ENCODE measurements at places on chromosomes 5 and 9.
A peak's percentile ranks its signal among the peaks of the same experiment; 100 is the strongest.

DNA sequence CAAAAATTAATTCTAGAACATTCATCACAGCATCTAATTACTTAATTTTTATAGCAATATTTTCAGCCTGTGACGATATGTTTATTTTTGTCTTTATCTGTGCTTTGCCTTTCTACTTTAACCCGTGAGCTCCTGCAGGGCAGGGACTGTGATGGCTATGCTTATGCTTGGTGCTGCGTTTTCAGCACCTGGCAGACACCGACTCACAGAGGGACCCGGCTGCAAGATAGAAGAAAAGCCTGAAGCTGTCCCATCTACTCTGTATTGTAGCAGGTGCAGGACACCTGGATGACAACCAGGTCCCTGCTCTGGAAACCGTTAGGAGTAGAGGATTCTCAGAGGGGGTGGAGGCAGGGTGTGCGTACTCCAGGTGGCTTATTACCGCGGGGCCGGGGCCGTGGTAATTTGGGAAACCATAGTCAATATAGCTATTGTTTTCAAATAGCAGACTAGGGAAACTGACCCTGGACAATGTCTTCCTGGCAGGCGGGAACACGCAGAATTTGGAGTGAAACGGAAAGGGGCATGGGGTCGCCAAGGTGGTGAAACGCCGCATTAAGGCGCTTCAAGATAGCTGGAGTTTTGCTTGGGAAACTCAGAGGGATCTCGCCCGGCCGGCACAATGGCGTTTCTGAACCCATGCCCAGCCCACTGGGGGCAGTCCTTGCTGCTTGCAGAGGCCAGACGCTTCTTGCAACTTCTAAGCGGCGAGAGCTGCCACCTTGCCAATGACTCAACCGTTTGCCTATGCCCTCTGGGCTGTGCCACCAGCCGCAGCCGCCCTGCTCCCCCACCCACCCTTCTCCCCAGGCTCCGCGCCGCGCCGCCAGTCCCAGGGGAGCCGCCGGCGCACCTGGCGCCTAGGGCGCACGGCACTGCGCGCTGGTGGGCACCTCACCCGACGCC, 140.1 kb upstream of the PALM2AKAP2 start:
- no peak for DNase-seq

- peak; percentile 39 for DNase-seq
These were observed 22.1 kb downstream of the LCP2 start for GRCh38 chr5:170275376-170275994.

DNA sequence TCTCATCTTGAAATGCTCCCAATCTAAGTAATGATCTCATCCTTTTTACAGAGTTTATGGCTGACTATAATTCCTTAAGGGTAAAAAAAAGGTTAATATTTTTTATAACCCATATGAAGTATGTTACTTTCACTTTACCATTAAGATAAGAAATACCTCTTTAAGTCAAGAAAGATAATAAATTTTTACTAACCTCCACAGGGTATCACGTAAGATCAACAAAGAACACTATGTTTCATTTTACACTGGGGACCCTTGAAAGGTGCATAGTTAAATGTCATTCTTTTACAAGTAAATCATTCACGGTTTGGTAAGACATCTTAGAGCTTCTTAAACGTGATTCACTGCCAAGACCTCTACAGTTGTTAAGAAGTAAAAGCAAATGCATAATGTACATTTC, 472.7 kb upstream of the CDH9 start:
- DNase-seq = no peak

- DNase-seq = no peak
These were observed 35.0 kb upstream of the FOXB2 start for GRCh38 chr9:76984486-76984885.

- no peak for DNase-seq
These were observed 60.7 kb upstream of the ANGPTL2 start for GRCh38 chr9:127182901-127183746.

- no peak for DNase-seq
These were observed 607.4 kb downstream of the KIF4B start for GRCh38 chr5:155620821-155621410.

- DNase-seq = no peak
These were observed 16.8 kb downstream of the MGAT1 start for GRCh38 chr5:180785794-180786221.

GRCh38 chr5:99102073-99102697, 173.4 kb upstream of the CHD1 start:
- DNase-seq = no peak

GRCh38 chr9:120862452-120862851, 14.5 kb downstream of the PHF19 start:
- no peak for DNase-seq

- DNase-seq = peak; percentile 19
These were observed 106.3 kb upstream of the SSBP2 start for GRCh38 chr5:81856948-81857928.

GRCh38 chr9:15328946-15329345, 21.9 kb upstream of the TTC39B start:
- DNase-seq = no peak

- DNase-seq = no peak
These were observed 128.7 kb upstream of the OTULINL start for GRCh38 chr5:14452685-14453454.

DNA sequence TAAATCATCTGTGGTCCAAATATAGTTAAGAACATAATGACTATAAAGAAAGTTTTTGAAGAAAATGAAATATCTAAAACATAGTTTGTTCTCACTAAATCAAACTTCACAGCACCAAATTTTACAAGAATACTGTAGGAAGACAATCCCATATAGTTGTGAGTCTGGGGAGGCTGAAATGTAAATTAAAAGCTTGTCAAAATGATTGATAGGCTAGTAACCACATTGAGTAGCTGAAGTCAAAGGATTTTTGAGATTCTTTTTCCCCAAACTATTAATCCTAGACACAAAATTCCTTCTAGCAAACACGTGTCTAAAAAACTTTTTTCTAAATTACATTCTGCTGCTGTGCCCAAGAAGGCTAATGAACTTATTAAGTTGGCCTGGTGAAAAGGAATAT, 13.0 kb downstream of the BHMT start:
- DNase-seq = no peak

- no peak for DNase-seq
These were observed 7.6 kb downstream of the SHB start for GRCh38 chr9:38061326-38061977.

- no peak for DNase-seq
These were observed 72.4 kb upstream of the ZNF622 start for GRCh38 chr5:16538006-16538405.

- no peak for DNase-seq
These were observed 73.5 kb downstream of the SLF1 start for GRCh38 chr5:94691949-94692348.

- DNase-seq = no peak
These were observed 92.1 kb upstream of the FSTL4 start for GRCh38 chr5:133704411-133704810.

GRCh38 chr9:118419676-118420075, 715.5 kb downstream of the TLR4 start:
- DNase-seq = no peak

- no peak for DNase-seq
These were observed 502.0 kb downstream of the BNC2 start for GRCh38 chr9:16368237-16369087.

DNA sequence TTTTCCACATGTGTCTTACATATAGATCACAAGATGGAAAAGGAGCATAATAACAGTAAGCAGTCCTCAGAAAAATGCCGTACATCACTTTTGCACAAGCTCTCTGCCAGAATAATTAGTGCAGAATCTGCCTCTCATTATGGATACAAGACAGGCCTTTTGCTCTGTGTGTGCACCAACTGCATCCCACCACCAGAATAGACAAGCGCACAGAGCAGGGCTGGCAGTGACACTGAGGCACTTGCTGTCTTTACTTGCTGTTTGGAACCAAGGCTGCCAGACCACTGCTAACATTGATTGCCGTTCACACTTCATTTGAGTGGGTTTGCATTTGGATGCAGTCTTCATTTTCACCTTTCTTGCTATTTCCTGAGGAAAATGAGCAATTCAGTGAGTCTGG, 741.3 kb downstream of the TLE1 start:
- DNase-seq = no peak

DNA sequence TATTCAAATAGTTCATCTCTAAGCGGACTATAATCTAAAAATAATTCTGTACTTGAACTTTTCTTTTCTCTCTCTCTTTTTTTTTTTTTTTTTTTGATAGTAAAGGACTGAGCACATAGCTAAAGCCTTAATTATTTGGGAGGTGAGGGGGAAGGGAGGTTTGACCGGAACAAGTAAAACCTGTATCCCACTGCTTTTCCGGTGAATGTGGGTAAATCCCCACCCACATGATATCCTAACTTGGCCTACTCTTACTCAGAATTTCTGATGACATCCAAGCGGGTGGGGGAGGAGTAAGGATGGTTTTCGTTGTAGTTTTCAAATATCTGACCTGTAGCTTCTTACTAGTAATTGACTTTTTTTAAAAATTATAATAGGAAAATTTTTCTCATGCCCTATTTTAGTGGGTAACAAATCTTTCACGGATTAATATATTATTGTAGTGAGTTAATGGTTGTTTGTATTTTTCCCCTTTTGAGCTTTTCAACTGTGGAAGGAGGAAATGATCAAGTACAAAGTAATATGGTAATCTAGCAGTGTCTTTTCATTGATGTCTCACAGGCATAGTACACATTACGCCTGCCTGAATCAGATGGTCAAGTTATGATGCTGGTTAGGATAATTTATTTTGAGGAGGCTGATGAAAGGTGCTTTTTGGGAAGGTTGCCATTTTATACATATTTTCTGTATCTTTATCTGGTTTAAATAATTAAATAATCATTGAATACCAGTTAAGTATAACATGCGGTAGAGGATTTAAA, 2.2 kb upstream of the ELL2 start:
- DNase-seq = peak; percentile 42

DNA sequence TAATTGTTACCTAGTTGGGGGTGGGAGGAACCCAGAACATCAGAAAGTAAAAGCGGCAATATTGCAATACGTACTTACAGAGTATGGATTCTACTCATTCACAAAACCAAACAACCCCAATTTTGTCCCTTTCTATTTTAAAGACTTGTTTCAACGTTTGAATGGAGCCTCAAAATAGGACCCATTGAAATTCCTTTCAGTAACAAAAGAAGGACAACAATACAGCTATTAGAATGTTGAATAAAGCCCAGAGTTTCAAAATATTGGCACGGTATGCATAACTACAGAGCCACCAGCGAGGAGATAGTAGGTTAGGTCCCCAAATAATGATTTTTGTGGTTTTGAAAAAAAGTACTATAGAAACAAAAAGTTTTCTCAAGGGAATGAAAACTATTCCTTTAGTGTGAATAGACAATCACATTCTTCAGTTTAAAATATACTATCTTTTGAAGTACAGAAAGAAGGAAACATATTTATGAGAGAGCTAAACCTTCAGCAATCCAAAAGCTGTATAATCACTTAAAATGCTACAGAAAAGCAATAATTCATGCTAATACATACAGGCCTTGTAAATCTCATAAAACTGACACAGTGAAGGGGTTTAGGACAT, 235.5 kb downstream of the RFX3 start:
- DNase-seq = no peak

- no peak for DNase-seq
These were observed 17.9 kb downstream of the SLCO4C1 start for GRCh38 chr5:102278231-102278630.

GRCh38 chr9:122214507-122214906, 14.2 kb downstream of the LHX6 start:
- no peak for DNase-seq

DNA sequence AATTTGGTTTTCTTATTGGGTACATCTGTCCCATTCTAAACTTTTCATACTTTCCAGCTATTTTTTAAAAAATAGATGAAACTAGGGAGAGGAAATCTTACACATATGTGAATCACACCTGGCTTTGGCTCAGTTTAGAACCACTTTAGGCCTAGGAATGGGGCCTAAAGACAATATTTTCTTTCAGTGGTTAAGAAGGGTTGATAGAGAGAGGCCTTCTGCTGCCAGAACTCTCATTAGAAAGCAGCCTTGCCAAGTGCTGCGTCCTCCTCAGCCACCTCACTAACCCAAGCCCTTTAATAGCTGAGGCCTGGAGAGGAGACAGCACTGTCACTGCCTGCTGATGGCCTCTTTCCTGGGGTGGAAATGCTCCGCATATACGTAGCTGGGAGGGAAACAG, 167.5 kb downstream of the SAXO1 start:
- DNase-seq = no peak

DNA sequence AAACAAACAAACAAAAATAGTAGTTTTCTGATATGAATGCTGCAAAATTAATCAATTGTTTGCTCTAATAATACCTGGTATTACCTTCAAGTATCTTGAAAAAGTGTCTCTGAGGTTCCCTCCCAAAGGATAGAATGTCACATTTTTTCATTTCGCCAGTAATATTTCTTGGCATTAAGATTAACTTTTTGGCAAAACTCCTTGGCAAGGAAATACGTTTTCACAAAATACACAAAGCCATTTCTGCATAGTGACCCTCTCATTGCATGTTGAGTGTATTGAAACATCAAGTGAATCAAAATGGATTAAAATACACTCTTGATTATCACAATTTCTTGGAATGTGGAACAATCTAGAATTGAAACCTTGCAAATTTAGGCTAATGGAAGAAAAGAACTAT, 230.5 kb downstream of the ATPSCKMT start:
- DNase-seq = no peak

DNA sequence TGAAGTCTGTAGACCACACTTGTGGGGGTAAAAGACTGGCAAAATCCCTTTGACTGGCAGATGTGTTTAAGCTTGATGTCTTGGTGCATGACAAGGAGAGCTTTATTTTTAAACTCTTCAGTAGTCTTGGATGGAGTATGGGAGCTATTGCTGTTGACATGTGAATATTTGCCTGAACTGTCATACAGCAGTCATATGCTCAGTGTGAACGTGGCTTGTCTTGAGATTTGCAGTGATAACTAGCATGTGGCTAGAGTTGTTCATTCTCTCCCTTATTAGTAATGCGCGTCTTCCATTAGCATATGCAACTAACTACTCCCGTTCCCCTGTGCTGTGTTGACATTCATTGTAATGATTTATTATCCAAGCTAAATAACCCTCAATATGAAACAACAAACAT, 523.6 kb upstream of the WWC1 start:
- no peak for DNase-seq

DNA sequence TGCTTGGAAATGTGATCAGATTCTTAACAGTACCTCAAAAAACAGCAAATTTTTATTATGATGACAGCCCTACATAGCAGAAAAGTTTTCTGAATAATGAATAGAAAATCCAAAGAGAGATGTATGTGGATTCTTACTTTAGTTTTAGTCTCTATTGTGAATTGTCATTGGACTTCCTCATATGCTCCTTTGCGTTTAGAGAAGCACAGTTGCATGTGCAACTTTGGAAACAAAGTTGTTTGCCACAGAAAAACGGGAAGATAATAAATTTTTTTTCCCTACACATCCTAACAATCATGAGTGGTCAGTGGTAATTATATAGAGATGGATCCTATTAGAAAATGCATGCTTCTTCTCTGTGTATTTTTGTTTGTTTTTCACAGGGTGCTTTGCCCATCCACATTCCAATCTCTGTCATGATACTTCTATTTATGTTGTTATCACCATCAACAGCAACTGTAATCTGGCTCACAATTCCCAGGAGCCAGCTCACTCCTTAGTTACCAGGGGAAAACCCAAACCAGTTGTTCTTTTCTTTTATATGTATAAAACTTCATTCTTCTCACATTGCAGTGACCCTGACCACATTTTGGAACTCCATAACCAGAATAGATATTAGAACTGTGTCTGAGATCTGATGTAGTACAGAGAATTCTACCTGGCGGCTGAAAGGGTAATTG, 118.7 kb downstream of the NDUFS4 start:
- DNase-seq = no peak
